Muscle of leg (tissue), 16 donors: ENCODE measurements at places on chromosomes 1 and 21. TPM values are rescaled to one million over a fixed set of nuclear protein-coding genes. Genes with fewer than 3 reads are reported as not detected.
A peak's percentile ranks its signal among the peaks of the same experiment; 100 is the strongest.

DNA sequence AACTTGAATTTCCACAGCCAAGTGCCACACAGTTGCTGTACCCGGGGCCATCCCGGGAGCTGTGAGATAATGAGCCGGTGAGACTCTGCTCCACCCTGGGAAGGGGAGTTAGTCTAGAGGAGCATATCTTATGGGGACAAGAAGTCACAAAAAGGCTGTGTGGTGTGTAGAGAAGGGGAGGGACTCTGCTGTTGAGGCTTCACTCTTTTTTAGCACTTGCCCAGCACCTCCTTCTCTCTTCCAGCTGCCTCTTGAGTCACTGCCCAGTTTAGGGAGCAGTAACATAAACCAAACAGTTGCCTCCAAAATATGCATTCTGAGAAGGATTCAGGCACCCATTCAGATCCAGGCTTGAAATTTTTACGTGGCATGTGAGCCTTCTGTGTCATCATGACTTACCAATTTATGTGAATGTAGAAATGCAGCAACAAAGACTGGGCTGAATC, 744 bp upstream of the WDR26 start:
- H3K4me3 ChIP-seq = peak overlapping the region; percentile 92
- H3K27ac ChIP-seq = peak overlapping the region; percentile 90
- peak; percentile 77 for DNase-seq
- H3K36me3 ChIP-seq = peaks cover 3% of the 10 kb centered on the region
- H3K27me3 ChIP-seq = no peaks in the 10 kb centered on the region

DNA sequence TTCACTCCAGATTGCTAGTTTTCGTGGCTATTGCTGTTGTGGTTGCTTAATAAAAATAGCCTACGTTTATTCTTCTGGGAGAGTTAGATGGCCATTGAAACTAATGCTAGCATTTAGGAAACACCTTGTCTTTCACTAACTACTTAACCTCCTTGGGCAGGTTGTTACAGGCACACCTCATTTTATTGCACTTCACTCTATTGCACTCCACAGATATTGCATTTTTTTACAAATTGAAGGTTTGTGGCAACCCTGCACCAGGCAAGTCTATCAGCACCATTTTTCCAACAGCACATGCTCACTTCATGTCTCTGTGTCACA, 11.3 kb upstream of the MARK1 start:
- no peaks in the 10 kb centered on the region for H3K4me1 ChIP-seq
- H3K4me3 ChIP-seq = no peak overlapping the region
- no peak overlapping the region for H3K27ac ChIP-seq
- H3K27me3 ChIP-seq = no peaks in the 10 kb centered on the region
- no peak for DNase-seq

Gene HAPLN2
- 0.25 TPM for polyA plus RNA-seq

GRCh38 chr1:232690285-232690935, 60.5 kb upstream of the SIPA1L2 start:
- peaks cover 8% of the 10 kb centered on the region for H3K27me3 ChIP-seq
- peak; percentile 30 for DNase-seq
- no peak overlapping the region for H3K4me3 ChIP-seq
- no peak overlapping the region for H3K27ac ChIP-seq
- H3K4me1 ChIP-seq = peaks cover 2% of the 10 kb centered on the region

DNA sequence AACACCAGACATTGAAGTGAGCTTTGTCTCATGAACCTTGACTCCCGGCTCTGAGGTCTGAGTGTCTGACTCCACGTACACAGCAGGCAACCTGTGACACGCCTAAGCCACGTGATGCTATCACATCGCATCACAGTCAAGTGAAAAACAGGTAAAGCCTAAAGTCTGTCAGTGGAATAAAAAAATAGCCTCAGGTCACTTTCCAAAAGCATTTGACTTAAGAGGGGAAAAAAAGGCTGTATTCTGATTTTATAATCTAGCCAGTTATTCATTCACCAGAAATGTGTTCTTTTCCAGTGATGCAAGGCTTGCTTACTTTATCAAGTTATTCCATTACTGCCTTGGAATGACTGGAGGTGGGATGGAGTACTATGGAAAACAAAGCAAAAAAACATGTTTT, 163.2 kb upstream of the HMCN1 start:
- H3K4me3 ChIP-seq = no peak overlapping the region
- no peaks in the 10 kb centered on the region for H3K4me1 ChIP-seq
- no peaks in the 10 kb centered on the region for H3K27me3 ChIP-seq
- H3K27ac ChIP-seq = no peak overlapping the region
- no peaks in the 10 kb centered on the region for H3K36me3 ChIP-seq

Gene HNRNPCL1
- polyA plus RNA-seq = 0.15 TPM

Gene SPRR2A
- polyA plus RNA-seq = not detected

DNA sequence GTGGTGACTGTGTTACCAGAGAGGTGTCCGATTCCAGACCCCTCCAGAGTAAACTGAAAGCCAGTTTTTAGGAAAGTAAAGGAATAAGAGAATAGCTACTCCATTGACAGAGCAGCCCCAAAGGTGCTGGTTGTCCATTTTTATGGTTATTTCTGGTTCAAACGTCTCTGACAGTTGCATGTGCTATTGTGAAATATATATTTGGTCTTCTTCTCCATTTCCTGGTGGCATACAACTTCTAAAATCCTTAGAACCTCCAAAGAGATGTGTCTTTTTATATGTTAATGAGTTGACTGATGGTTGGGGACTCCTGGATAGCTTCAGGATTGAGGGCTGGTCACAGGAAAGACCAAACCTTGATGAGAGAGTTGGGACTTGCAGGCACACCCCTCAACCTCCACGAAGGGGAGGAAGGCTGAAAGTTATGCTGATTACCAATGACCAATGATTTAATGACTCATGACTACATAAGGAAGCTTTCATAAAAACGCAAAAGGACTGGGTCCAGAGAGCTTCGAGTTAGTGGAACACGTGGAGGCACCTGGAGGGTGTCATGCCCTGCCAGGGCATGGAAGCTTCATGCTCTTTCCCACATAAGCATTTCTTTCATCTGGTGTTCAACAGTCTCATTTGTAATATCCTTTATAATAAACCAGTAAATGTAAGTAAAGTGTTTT, 100.7 kb downstream of the SLC16A1 start:
- peaks cover 6% of the 10 kb centered on the region for H3K27me3 ChIP-seq
- H3K27ac ChIP-seq = no peak overlapping the region
- no peaks in the 10 kb centered on the region for H3K36me3 ChIP-seq

GRCh38 chr1:245207801-245208200, 53.0 kb downstream of the KIF26B start:
- H3K27ac ChIP-seq = no peak overlapping the region
- peaks cover 4% of the 10 kb centered on the region for H3K4me1 ChIP-seq
- DNase-seq = no peak
- H3K36me3 ChIP-seq = no peaks in the 10 kb centered on the region

GRCh38 chr1:151990856-151991198, 2.8 kb downstream of the S100A10 start:
- peak overlapping the region; percentile 94 for H3K27ac ChIP-seq
- DNase-seq = peak; percentile 86
- peaks cover 2% of the 10 kb centered on the region for H3K36me3 ChIP-seq
- H3K27me3 ChIP-seq = peaks cover 5% of the 10 kb centered on the region
- peaks cover 48% of the 10 kb centered on the region for H3K4me1 ChIP-seq

- peak overlapping the region; percentile 96 for H3K27ac ChIP-seq
- peaks cover 29% of the 10 kb centered on the region for H3K4me1 ChIP-seq
- no peaks in the 10 kb centered on the region for H3K27me3 ChIP-seq
- DNase-seq = peak; percentile 98
These were observed 96.6 kb downstream of the FGGY start for GRCh38 chr1:59393211-59394180.

Gene COL16A1
- polyA plus RNA-seq = 132 TPM

- DNase-seq = no peak
- peak overlapping the region; percentile 59 for H3K27ac ChIP-seq
- no peaks in the 10 kb centered on the region for H3K27me3 ChIP-seq
- no peak overlapping the region for H3K4me3 ChIP-seq
These were observed 46.9 kb downstream of the SKI start for GRCh38 chr1:2274929-2275475.

DNA sequence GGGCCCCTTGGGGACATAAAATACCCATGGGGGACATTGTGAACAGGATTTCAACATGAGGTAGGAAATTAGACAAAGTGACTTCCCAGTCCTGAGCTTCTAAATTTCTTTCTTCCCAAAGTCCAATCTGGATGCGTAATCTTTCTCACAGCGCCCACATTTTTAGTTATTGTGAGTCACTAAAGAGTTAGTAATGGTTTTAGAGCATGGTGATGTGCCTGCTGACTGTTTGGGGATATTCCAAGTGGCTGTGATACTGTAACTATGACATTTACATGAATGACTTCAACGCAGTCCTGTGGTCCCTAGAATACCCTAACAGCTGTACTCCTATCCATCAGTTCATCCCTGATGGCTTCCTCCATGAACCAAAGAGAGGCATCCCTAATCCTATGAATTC, 224.0 kb upstream of the COA6 start:
- H3K4me1 ChIP-seq = no peaks in the 10 kb centered on the region
- DNase-seq = no peak
- H3K27me3 ChIP-seq = no peaks in the 10 kb centered on the region
- no peaks in the 10 kb centered on the region for H3K36me3 ChIP-seq

Gene KRTAP20-3
- not detected for polyA plus RNA-seq

DNA sequence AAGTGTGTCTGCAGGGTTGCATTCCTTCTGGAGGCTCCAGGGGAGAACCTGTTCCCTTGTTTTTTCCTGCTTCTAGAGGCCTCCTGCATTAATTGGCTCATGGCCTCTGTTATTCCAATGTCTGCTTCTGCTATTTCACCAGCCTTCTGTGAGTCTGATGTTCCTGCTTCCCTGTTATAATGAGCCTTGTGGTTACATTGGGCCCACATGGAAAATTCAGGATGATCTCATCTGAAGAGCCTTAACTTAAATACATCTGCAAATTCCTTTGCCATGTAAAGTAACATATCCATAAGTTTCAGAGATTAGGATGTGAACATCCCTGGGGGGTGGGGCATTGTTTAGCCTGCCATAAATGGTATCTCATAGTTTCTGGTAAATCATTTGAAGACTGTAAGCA, 181.1 kb downstream of the RWDD3 start:
- no peaks in the 10 kb centered on the region for H3K4me1 ChIP-seq
- H3K4me3 ChIP-seq = no peak overlapping the region
- no peak overlapping the region for H3K27ac ChIP-seq
- no peaks in the 10 kb centered on the region for H3K36me3 ChIP-seq

GRCh38 chr1:68093737-68094136, 43.3 kb upstream of the DIRAS3 start:
- peaks cover 2% of the 10 kb centered on the region for H3K36me3 ChIP-seq
- no peaks in the 10 kb centered on the region for H3K4me1 ChIP-seq
- no peaks in the 10 kb centered on the region for H3K27me3 ChIP-seq
- DNase-seq = no peak
- no peak overlapping the region for H3K4me3 ChIP-seq

Gene SMYD2
- polyA plus RNA-seq = 55.5 TPM

GRCh38 chr1:8825985-8826481, 8.6 kb upstream of the RERE start:
- H3K27me3 ChIP-seq = no peaks in the 10 kb centered on the region
- no peak overlapping the region for H3K4me3 ChIP-seq
- DNase-seq = peak; percentile 40
- H3K27ac ChIP-seq = no peak overlapping the region
- peaks cover 15% of the 10 kb centered on the region for H3K4me1 ChIP-seq

Gene KLHDC9
- 0.86 TPM for polyA plus RNA-seq

Gene NIT1
- polyA plus RNA-seq = 32.2 TPM

DNA sequence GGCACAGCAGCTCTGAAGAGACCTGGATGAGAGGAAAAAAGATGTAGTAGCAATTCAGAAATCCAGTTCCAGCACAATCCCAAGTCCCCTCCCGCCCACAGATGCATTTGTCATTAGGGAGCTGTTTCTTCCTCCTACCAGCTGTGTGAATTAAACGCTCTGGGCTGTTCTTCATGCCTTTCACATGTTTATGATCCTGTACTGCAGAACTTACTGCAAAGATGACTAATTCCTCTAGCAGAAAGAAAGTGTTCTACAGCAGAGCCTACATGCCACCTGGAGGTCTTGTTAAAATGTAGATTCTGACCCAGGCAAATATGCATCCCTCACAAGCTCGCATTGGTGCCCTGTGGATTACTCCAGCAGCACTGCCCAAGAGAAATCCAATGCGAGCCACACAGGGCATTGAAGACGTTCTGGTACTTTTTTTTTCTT, 6.5 kb downstream of the ENO1 start:
- H3K27me3 ChIP-seq = no peaks in the 10 kb centered on the region
- peak overlapping the region; percentile 26 for H3K27ac ChIP-seq
- H3K4me3 ChIP-seq = no peak overlapping the region
- H3K36me3 ChIP-seq = peaks cover 89% of the 10 kb centered on the region
- DNase-seq = peak; percentile 54

Gene HMGCS2
- polyA plus RNA-seq = not detected

Gene CTTNBP2NL
- 15.6 TPM for polyA plus RNA-seq

Gene FAM177B
- not detected for polyA plus RNA-seq

DNA sequence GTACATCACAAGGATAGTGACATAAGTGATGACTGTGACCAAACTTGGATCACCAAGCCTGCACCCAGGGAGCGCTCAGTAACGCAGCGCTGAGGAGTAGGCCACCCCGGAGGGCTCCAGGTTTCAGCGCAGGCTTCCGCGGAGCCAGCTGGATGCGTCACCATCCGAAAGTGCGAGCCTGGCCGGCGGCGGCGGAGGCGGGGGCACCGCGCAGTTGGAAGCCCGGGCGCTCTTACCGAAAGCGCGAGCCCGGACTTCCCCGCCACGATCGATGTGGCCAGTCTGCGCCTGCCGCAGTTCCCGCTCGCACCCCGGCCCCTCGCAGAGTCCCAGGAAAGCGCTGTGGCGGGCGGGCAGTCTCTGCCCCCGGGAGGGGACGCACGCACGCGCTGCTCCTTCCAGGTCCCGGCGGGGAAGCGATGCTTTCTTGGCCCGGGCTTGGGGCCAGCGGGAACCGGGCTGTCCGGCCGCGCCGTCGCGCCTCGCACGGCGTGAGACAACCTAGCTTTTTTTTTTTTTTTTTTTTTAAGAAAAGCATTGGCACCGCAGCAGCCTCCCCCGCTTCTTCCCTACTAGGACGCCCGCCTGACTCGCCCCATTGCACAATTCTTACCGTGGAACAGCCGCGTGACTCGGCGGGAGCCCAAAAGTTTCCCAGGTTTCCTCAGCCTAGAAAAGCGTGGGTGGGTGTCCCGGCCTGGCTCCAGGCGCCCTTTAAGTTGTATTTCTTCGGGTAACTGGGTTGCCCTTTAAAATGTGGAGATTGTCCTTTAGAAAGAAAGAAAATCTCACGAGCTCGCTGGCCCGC, 36.4 kb upstream of the JAK1 start:
- peaks cover 14% of the 10 kb centered on the region for H3K4me1 ChIP-seq
- peaks cover 7% of the 10 kb centered on the region for H3K27me3 ChIP-seq
- H3K36me3 ChIP-seq = no peaks in the 10 kb centered on the region
- peak overlapping the region; percentile 61 for H3K4me3 ChIP-seq

Gene WRAP73
- 12.1 TPM for polyA plus RNA-seq
